Bronchial epithelial cell (primary cell): ENCODE measurements at places on chromosomes 2 and 18.

GRCh38 chr2:43152186-43152585 lies 74.2 kb downstream of the ZFP36L2 start:
- no peak for DNase-seq

GRCh38 chr2:178702361-178702760 lies 104.9 kb downstream of the TTN start:
- DNase-seq = no peak

- DNase-seq = no peak
Observed at GRCh38 chr2:120764492-120764891, 28.8 kb downstream of the GLI2 start.

DNA sequence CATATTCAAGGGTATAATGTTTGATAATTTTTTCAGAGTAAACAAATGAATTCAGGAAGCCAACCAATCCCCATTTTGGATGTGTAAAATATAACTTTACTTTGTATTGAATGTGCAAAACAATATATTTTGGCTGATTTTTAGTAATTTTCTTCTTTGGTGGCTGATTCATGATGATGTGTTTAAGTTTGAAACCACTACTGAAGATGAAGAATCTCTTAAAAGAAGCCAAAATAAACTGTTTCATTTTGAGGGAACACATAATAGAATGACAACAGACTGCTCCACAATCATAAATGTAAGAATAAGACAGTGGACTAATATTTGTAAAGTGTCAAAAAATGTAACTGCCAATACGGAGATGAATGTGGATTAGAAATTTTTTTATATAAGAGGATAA lies 52.5 kb upstream of the TRIM43 start:
- DNase-seq = no peak

GRCh38 chr18:39365836-39366485 lies 1800.4 kb upstream of the CELF4 start:
- no peak for DNase-seq

- no peak for DNase-seq
Observed at GRCh38 chr2:134976074-134976702, 57.6 kb downstream of the CCNT2 start.

GRCh38 chr2:204591225-204591624 lies 46.0 kb downstream of the PARD3B start:
- no peak for DNase-seq

- peak; percentile 27 for DNase-seq
Observed at GRCh38 chr2:229164545-229165249, 106.4 kb downstream of the PID1 start.

GRCh38 chr2:113201496-113202304 lies 27.9 kb downstream of the PSD4 start:
- no peak for DNase-seq

GRCh38 chr2:138475277-138475776 lies 26.2 kb upstream of the SPOPL start:
- DNase-seq = peak; percentile 27

DNA sequence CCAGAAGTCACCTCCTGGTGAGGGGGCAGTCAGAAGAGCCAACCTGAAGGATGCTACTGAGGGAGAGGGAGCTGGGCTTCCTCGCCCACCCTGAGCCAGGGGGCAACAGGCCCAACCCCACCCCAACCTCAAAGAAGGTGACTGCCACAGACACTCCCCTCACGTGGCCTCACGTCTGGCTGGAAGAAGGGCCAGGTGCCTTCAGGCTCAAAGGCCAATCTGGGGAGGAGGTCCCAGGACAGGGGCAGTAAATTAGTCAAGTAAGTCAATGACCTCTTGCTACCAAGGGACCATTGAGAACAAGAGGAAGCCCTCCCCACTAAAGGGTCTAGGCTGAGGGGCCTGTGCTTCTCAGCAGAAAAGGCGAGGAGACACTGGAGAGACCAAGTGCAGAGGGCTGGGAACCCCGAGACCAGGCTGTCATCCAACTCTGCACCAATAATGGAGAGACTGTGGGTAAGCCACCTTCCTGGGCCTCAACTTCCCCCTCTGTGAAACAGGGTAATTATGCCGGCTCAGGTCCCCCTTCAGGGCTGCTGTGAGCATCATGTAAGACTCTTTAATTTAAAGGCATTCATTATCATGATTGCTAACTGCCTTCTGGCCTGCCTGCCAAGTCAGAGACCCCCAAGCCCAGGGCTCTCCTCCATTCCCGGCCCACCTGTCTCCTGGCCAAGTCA lies 20.2 kb upstream of the TNS1 start:
- DNase-seq = no peak

GRCh38 chr2:216478791-216479190 lies 19.9 kb upstream of the RPL37A start:
- DNase-seq = no peak

DNA sequence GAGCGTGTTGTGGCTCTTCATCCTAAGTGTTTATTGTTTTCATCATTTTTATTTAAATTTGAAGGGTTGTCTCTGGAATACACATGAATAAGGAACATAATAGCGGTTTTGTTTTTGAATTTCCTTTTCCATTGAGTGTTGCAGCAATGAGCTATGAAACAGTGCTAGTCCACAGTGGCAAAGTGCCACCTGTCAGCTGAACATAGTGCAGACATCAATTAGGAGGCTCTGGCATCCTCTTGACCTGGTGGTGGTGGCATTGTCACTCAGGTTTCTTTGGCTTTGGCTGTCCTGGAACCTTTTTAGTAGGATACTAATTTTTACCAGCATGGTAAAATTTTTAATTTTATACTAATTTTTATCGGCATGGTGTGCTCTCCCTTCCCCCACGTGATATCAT lies 63.2 kb downstream of the UGGT1 start:
- DNase-seq = no peak

DNA sequence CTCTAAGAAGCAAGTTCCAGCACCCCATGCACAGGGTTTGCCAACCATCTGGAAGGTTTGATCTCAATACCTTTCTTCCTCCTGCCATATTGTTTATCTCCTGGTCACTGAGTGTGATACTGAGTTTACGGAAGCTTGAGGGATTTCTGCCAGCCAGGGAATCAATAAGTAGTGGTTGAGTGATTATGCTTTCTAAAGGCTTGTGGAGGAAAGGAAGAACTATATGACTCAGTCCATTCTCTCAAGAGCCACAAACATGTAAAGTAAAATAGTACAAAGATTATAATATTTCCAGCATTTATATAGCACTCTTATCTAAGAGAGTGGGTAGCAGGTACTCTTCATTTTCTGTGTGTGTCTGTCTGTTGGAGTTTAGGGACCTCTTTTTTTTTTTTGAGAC lies 49.2 kb downstream of the SLC4A3 start:
- DNase-seq = no peak

DNA sequence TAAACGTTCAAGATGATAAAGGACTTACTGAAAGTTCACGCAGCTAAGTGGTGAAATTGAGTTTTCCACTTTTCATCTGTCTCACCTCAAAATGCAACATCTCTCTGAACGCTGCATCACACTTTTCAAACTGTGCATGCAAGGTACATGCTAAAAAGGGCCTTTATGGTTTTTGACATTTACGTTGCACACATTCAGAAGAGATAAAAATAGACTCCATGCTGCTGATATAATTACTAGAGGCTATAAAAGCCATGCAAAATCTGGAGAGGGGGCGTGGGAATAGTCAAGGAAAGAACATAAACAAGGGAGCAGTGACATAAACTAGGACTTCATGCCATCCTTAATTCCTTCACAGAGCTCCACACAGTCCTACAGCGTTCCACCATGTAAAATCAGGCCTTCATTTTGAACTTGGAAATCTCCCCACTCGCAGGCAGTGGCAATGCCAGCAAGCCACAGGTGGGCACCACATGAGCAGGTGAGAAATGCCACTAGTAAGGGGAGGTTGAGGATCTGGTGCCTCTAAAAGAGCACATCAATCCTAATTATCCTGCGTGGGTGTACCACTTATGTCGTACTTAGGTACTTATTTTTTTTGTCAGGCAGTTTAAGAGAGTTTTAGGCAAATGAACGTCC lies 71.4 kb downstream of the ZEB2 start:
- DNase-seq = no peak

DNA sequence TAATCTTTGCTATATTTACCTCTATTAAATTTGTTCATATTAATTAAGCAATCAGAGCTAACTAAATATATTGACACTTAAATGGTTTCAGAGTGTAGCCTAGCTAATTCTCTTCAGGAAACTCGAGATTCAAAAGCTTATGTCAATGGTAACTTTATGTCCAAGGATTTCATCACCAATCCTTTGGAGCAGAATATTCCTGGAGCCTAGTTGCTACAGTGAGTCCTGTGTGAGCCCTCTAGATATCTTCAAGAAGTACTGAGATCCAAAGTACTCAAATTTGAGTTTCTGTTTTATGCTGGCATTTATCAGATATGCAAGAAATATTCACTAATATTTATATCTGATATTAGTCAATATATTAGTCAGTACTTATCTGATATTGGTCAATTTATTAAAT lies 31.3 kb downstream of the DTNA start:
- DNase-seq = no peak

DNA sequence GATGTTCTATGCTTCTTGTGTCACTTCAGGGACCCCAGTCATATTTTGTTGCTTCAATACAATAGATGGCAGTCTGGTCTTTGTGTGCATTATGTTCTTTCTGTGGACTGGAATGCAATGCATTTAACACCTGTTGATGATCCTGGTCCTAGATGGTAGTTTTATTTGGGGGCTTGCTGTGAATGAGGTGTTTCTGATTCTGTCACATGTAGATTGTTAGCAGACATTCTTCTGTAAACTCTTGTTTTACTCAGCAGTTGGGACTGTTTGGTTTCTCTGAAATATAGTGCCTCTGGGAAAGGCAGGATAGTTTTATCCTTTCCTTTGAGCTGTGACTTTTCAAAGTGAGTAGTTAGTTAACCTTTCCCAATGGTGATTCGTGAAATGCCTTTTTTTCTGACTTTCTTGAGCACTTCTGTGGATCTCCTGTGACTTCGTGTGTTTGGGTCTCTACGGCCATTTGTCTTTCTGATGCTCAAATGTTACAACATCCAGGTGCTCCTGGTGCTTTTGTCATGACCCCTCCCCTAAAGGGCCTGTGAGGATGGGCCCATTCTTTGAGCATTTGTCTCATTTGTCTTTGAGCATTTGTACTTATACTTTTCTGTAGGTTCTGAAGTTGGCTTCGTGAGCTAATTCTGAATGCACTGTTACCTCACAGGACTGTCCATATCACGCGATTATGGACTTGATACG lies 20.8 kb downstream of the ADNP2 start:
- DNase-seq = no peak

- no peak for DNase-seq
Observed at GRCh38 chr18:53843763-53844162, 380.7 kb downstream of the MBD2 start.

- DNase-seq = no peak
Observed at GRCh38 chr2:219042750-219043149, 1.4 kb upstream of the CFAP65 start.

GRCh38 chr2:174059178-174059883 lies 94.2 kb upstream of the SP3 start:
- DNase-seq = peak; percentile 87

- no peak for DNase-seq
Observed at GRCh38 chr2:101732199-101732598, 34.7 kb downstream of the MAP4K4 start.

GRCh38 chr2:170895023-170895757 lies 33.9 kb upstream of the GORASP2 start:
- peak; percentile 13 for DNase-seq

DNA sequence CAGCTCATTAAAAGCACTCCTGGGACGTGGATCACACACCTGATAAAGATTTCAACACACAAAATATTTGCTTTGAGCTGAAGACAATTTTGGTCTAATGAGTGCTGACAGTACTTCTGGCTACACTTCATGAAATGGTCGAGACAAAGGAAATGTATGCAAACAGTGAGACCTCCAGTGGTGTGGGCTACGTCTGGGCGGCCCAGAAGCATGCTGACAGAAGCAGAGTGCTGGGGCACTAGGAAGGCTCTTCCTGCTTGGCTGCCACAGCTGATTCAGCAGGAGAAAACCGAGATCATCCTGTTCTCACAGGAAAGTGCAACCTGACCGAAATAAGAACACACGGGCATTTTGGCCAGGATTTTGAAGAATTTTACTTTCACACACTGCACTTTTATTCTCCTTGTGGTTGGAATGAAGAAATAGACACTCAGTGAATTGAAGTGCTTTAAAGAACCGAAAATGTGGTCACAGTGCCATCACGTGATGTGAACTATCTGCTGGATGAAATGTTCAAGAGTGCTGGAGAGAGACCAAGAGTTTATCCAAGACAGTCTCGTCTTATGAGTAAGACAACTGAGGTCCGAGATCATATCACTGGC lies 149.5 kb downstream of the CCBE1 start:
- peak; percentile 46 for DNase-seq

GRCh38 chr2:189254268-189254883 lies 74.8 kb upstream of the COL5A2 start:
- DNase-seq = peak; percentile 94

DNA sequence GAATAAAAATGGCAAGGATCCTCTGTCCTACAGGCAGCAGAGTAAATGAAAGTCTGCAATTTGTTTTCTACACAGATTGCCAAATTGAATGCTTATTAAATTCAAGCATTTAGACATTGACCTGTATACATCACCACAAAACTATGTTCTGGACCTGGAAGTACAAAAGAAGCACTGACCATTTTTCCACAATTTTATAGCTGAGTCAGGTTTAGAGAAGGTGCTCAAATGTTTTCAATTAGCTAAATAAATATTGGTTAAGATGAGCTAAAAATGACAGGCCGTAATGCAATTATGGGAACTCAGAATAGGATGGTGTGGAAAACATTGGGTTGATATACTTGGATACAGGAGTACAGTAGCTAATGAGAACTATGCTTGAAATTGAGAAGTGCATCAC lies 490.7 kb upstream of the MEIS1 start:
- no peak for DNase-seq

- DNase-seq = peak; percentile 80
Observed at GRCh38 chr18:48023334-48024008, 93.0 kb upstream of the SMAD2 start.

- DNase-seq = no peak
Observed at GRCh38 chr2:237942513-237942899, 24.3 kb upstream of the UBE2F start.

- peak; percentile 32 for DNase-seq
Observed at GRCh38 chr2:164717000-164717803, 95.9 kb upstream of the GRB14 start.

GRCh38 chr2:118046634-118047210 lies 32.9 kb upstream of the CCDC93 start:
- peak; percentile 59 for DNase-seq
